ENCODE measurements at places on chromosomes 6 and 20.

GRCh38 chr6:93789532-93789931 lies 370.2 kb upstream of the EPHA7 start:
- no peaks in the 10 kb centered on the region for H3K27me3 ChIP-seq
- no peak for DNase-seq
- H3K4me1 ChIP-seq, result no peaks in the 10 kb centered on the region
- H3K36me3 ChIP-seq, result no peaks in the 10 kb centered on the region
- H3K4me3 ChIP-seq, result no peak overlapping the region

DNA sequence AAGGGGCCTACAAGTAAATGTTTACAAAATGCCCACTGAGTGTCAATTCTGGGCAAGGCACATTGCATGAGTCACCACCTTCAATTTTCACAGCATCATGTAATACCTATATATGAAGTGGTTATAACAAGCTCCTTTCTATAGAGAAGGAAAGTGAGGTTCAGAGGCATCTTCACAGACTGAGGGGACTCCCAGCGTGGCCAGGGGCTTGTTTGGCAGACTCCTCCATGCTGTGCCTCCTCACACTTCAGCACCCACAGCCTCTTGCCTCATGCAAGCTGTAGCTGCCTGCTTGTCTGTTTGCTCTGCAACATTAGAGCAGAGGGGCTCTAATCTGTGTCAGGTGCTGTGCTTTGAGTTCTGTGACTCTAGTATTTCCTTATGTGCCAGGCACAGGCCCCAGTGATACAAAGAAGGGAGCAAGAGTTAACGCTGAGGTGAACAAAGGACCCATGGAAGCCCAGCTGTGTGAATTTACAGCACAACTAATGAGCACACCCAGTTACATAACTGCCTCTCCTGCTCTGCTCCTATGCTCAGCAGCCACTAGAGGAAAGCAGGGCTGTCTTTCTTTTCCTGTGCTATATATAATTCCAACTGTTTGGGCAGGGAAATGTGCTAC lies 72.3 kb downstream of the ZHX3 start:
- H3K27me3 ChIP-seq, result no peaks in the 10 kb centered on the region
- no peak overlapping the region for H3K27ac ChIP-seq
- no peak for DNase-seq
- H3K4me3 ChIP-seq, result no peak overlapping the region
- no peaks in the 10 kb centered on the region for H3K36me3 ChIP-seq
- peaks cover 44% of the 10 kb centered on the region for H3K4me1 ChIP-seq

DNA sequence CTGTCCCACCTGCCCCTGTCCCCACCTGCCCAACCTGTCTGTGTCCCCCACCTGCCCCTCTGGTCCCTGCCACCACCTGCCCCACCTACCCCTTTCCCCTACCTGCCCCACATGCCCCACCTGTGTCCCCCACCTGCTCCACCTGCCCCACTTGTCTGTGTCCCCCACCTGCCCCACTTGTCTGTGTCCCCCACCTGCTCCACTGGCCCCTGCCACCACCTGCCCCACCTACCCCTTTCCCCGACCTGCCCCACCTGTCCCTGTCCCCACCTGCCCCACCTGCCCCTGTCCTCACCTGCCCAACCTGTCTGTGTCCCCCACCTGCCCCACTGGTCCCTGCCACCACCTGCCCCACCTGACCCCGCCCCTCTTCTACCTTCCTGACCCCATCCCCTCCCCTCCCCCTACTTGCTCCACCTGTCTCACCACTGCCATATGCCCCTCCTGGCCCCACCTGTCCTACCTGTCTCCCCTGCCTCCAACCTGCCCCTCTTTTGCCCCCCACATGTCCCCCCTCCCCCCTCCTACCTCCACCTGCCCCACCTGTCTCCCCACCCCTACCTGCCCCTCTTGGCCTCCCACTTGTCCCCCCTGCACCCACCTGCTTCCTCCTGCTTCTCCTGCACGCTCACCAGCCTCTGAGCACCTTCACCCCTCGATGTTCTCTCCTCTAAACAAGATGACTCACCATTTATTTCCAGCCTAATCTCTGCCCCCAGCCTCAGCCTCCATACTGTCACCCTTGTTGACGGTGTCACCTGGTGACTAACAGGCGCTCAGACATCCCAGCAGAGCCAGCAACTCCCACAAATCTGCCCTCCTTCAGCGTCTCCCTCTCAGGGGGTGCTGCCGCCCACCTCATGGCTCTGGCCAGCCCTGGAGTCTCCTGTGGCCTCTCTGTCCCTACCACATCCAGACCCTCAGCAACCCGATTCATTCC lies 5.6 kb upstream of the MYT1 start:
- H3K4me1 ChIP-seq, result no peaks in the 10 kb centered on the region
- no peak overlapping the region for H3K4me3 ChIP-seq
- H3K27ac ChIP-seq, result no peak overlapping the region
- H3K27me3 ChIP-seq, result peaks cover 86% of the 10 kb centered on the region
- H3K36me3 ChIP-seq, result no peaks in the 10 kb centered on the region

GRCh38 chr6:155646443-155646842 lies 190.8 kb upstream of the NOX3 start:
- no peak overlapping the region for H3K27ac ChIP-seq
- H3K36me3 ChIP-seq, result no peaks in the 10 kb centered on the region
- DNase-seq, result no peak
- H3K27me3 ChIP-seq, result no peaks in the 10 kb centered on the region
- H3K4me1 ChIP-seq, result no peaks in the 10 kb centered on the region

GRCh38 chr6:46204880-46205650 lies 34.3 kb upstream of the ENPP5 start:
- no peaks in the 10 kb centered on the region for H3K27me3 ChIP-seq
- no peaks in the 10 kb centered on the region for H3K36me3 ChIP-seq
- no peak for DNase-seq

GRCh38 chr6:44699082-44699481 lies 311.6 kb downstream of the CDC5L start:
- H3K4me1 ChIP-seq, result peaks cover 3% of the 10 kb centered on the region
- DNase-seq, result no peak

GRCh38 chr6:71507183-71507582 lies 218.6 kb downstream of the OGFRL1 start:
- no peak overlapping the region for H3K27ac ChIP-seq
- H3K4me3 ChIP-seq, result no peak overlapping the region
- H3K4me1 ChIP-seq, result peaks cover 8% of the 10 kb centered on the region
- no peaks in the 10 kb centered on the region for H3K27me3 ChIP-seq
- DNase-seq, result no peak

GRCh38 chr6:166671434-166672081 lies 44.5 kb upstream of the RPS6KA2 start:
- H3K4me1 ChIP-seq, result no peaks in the 10 kb centered on the region
- H3K27ac ChIP-seq, result no peak overlapping the region
- no peak overlapping the region for H3K4me3 ChIP-seq

GRCh38 chr6:105488516-105489215 lies 85.8 kb upstream of the PREP start:
- peak overlapping the region; percentile 34 for H3K27ac ChIP-seq
- H3K36me3 ChIP-seq, result no peaks in the 10 kb centered on the region
- H3K4me1 ChIP-seq, result peaks cover 49% of the 10 kb centered on the region
- no peaks in the 10 kb centered on the region for H3K27me3 ChIP-seq

DNA sequence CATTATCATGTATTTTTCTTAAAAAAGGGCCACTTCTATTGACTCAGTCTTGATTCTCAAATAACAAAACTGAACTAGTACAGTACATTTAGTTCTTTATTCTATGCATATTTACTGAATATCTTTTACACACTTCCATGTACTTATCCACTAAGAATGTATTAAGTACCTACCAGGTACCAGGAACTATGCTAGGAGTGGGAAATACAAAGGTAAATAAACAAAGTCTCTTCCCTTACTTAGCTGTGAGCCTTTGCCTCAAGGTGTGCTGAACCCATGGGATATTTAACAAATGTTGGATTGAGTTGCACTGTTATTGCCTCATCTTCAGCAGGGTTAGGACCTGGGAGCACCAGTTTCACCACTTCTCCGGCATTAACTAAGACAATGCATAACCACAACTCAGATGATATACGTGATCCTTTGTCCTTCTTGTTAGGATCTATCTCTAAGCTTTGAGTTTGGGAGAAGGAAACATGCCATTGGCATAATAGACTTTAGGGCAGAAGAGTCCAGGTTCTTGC lies 533.9 kb downstream of the TFAP2B start:
- H3K36me3 ChIP-seq, result no peaks in the 10 kb centered on the region
- no peak overlapping the region for H3K27ac ChIP-seq
- no peak overlapping the region for H3K4me3 ChIP-seq
- no peaks in the 10 kb centered on the region for H3K27me3 ChIP-seq
- no peak for DNase-seq

DNA sequence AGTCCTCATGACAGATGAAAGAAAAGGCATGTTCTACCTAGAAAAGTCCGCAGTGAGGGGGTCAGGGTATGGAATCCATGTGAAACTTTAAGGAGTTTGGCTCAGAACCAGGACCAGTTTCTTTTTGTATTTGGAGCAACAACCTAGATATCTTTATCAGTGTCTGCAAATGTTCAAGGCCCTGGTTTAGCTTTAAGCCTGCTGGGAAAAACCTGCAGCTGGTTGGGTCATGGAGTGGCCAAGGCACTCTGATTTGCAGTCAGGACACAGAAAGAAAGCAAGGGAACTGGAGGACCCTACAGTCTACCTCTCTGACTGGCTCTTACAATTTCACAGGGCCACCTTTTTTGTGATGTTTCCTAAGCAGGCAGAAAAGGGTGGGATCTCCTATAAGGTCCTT lies 33.7 kb downstream of the GSTA2 start:
- no peak for DNase-seq
- H3K4me3 ChIP-seq, result no peak overlapping the region
- no peak overlapping the region for H3K27ac ChIP-seq
- no peaks in the 10 kb centered on the region for H3K27me3 ChIP-seq
- no peaks in the 10 kb centered on the region for H3K36me3 ChIP-seq
- peaks cover 5% of the 10 kb centered on the region for H3K4me1 ChIP-seq

DNA sequence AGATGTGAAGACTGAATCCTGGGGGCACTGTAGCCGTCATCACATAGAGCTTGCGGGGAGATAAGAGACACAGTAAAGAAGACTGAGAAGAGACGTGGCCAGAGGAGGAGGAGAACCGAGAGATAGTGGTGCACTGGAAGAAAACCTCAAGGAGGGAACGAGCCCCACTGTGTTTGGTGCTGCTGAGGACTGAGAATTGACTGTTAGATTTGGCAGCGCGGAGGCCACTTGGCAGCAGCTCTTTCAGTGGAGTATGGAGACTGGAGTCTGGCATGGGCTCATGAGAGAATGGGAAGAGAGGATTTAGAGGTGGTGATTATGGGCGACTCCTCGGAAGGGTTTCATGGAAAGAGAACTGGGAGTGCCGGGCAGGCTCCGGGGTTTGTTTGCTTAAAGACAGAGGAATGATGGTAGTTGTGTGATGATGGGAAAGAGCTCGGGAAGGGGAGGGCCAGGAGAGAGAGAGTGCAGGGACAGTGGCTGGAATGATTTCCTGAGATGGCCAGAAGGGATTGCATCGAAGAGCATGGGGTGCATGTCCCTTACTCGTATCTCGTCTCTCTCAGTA lies 18.0 kb downstream of the CDYL start:
- no peaks in the 10 kb centered on the region for H3K27me3 ChIP-seq
- no peak overlapping the region for H3K4me3 ChIP-seq
- DNase-seq, result no peak
- H3K4me1 ChIP-seq, result no peaks in the 10 kb centered on the region
- no peak overlapping the region for H3K27ac ChIP-seq
- no peaks in the 10 kb centered on the region for H3K36me3 ChIP-seq

GRCh38 chr20:20096421-20096820 lies 44.1 kb downstream of the CFAP61 start:
- no peak overlapping the region for H3K4me3 ChIP-seq
- no peaks in the 10 kb centered on the region for H3K36me3 ChIP-seq
- no peak overlapping the region for H3K27ac ChIP-seq
- no peak for DNase-seq

GRCh38 chr6:90074161-90074850 lies 180.0 kb downstream of the GJA10 start:
- H3K27me3 ChIP-seq, result no peaks in the 10 kb centered on the region
- no peaks in the 10 kb centered on the region for H3K36me3 ChIP-seq
- H3K27ac ChIP-seq, result no peak overlapping the region
- no peaks in the 10 kb centered on the region for H3K4me1 ChIP-seq
- no peak for DNase-seq
